ENCODE measurements at places on chromosomes 2 and 18.

DNA sequence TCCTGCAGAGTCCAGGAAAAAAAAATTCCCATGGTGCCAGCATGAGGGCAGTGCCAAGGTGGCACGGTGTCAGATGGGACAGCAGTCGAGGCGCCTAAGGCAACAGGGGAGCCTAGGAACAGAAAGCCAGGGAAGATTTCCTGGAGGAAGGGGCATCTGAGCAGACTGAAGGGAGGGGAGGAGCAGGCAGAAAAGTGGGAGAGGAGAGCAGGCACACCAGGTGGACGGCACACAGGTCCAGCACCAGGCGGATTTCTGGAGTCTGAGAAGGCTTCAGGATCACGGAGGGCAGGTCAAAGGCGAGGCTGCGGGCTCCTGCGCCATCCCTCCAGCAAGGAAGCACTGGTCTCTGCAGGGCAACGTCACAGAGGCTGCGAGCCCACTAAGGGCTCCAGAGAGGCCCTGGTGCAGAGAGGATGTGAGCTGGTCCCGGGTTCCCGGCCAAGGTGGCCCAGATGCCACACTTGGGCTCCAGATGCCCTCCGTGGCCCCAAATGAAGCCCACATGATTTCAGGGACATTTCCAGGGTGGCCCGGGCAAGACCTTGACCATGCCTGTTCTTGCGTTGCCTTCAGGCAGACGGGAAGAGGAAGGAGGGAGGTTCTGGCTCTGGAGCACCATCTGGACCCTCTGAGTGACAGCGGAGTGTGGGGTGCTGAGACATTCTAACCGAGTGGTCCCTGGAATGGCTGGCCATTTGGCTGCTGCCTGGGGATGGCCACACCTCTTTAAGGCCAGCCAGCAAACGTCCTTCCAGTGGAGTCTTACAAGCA lies 4.1 kb downstream of the HS6ST1 start:
- DNase-seq: no peak

DNA sequence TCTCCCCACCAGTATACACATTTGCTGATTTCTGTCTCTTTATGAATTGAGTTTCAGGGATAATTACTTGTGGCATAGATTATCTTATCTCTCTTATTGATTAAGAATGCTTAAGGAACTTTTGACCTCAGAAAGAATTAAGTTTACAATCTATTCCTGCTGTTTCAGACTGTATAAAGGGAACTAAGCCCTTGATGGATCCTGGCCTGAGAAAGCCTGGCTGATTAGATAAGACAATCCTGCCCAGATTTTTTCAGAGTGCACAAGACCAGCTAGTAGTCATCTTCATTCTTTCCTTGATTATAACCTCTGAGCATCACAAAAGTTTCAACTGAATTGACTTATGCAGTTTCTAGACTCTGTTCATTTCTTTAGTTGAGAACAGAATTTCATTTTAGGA lies 22.7 kb upstream of the TFPI start:
- DNase-seq: no peak

DNA sequence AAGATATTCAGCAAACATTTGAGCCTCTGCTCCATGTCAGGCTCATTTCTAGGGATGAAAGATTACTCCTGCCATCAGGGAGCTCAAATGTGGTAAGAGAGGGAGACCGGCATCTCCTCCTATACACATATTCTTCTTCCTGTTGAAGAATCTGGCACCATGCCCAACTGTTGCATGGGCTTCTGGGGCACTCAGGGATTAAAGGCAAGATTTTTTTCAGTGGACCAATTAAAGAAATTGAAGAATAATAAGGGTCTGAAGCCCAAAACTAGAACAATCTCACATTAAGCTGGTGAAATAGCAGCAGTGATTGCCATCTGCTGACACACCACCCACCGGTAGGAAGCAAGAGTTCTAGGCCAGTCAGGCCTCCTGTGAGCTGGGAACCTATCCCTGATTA lies 145.4 kb upstream of the LYPD6 start:
- no peak for DNase-seq

- no peak for DNase-seq
Measured at GRCh38 chr18:30177056-30177455, 865.5 kb downstream of the DSC3 start.

DNA sequence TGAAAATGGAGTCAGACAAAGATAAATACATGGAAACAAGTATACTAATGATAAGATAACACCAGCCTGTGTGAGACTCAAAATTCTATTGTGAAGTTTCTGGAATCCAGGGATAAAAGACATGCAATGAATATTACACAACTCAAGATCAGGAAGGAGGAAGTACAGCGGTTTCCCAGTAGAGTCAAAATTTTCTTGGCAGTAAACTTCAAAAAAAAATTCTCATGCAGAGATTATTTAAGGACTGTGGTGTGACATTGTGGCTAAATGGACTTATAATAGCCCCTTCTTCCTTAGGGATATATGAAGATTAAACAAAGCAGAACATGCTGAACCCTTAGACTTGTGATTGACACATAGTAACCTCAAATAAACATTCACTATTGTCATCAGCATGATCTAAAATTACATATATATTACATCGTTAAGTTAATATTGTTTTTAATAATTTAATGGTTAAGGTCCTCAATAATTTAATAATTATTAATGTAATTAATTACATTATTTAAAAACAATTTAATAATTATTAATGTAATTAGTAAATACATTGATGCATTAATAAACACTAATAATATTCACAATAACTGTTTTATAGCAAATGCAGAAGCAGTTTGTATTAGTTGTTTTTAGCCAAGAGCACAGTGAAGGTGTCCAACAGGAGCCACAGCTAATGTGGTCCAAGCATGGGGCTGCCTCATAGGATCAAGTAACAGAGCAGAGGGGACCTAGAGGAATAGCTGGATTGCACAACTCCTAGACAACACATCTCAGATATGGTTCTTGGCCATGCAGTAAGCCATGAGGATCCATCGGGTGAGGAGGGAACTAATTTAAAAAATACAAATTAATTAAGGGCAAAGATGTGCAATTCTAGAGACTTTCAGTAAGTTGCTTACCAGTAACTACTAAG lies 77.3 kb downstream of the POLE4 start:
- no peak for DNase-seq

- DNase-seq: no peak
Measured at GRCh38 chr2:241818229-241818942, 9.4 kb downstream of the NEU4 start.

GRCh38 chr2:14866736-14867352 lies 234.3 kb downstream of the LRATD1 start:
- DNase-seq: no peak

DNA sequence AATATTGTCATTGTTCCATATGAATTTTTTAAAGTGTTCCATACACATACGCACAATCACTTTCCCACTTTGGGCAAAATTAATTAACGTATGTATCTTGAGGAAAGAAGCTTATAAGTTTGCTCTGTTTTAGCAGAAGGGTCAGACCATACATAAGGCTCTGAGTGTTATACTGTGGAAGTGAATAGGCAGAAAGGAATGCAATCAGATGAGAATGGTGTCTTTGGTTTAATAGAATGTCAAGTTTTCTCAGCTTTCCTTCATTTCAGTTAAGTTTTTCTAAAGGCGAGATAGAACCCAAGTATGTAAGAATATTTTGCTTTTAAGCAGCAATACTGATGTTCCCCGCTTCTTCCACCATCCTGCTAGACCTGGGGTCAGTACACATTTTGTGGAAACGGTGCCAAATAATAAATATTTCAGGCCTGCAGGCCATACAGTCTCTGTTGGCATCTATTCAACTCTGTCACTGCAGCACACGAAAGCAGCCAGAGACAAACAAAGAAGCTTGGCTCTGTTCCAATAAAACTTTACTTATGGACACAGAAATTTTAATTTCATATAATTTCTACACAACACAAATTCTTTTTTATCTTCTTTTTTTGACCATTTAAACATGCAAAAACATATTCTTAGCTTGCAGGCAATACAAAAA lies 100.6 kb downstream of the UPP2 start:
- no peak for DNase-seq

All from fibroblast of the conjunctiva (primary cell).